ENCODE measurements at places on chromosomes 6 and 20. TPM values are rescaled to one million over a fixed set of nuclear protein-coding genes. Genes with fewer than 3 reads are reported as not detected.

GRCh38 chr20:5919626-5920544, 30.4 kb downstream of the TRMT6 start:
- no peak for DNase-seq

DNA sequence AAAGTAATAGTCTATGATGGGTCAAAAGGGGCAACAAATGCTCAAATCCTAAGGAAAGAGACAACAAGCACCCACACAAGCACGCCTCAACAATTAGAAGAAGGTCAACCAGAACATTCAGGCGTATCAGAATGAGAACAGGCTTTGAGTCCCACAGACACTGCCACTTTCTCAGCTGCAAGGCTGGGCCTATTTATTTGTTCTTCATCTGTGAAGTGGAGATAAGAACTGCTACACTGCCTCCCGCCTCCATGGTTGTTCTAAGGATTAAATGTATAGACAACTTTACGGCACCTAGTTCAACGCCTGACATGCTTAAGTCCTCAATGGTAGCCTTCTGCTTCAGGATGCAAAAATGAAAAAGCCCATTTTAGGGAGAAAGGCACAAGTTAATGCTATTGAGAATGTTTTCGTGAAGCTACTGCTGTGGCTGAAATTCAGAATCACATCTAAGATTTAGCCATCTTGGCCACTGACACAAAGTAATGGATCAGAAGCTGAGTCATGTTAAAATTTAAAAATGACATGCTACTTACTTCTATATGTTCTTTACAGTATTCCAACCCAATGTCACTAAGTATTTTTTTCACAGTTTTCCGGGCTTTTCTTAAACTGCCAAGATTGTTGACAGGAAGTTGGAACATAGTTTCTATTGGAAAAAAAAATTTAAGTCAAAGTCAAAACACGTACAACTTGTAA, 27.7 kb downstream of the ADNP start:
- no peak for DNase-seq

CST5 gene
- not detected for total RNA-seq

- DNase-seq = no peak
Measured at GRCh38 chr6:112227992-112228391, 26.4 kb downstream of the LAMA4 start.

PHACTR1 gene
- total RNA-seq = 0.40 TPM

ZSCAN16 gene
- 12.0 TPM for total RNA-seq

TMC2 gene
- total RNA-seq = not detected

DNA sequence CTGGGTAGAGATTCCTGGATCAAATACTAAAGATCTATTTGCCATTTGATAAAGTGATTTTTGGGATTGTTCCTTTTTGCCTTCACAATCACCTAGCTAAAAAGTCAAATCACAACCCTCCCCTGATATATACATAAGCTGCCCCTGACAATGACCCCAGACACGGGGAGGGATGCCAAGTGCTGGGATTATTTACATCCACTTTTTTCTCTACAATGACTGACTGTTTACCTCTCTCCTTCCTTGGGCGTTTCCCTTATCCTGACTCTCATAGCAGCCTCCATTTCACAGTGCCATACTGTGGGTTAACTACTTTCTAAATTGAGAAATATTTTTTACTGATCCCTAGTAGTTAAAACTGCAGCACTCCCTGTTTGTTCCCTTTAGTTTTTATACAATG, 150.8 kb upstream of the TMEM170B start:
- DNase-seq = no peak

CFAP206 gene
- total RNA-seq = 0.22 TPM

- DNase-seq = peak; percentile 6
Measured at GRCh38 chr20:18056174-18057100, 1.3 kb downstream of the OVOL2 start.

GRCh38 chr6:155155787-155156447, 107.9 kb upstream of the CLDN20 start:
- DNase-seq = no peak

DNA sequence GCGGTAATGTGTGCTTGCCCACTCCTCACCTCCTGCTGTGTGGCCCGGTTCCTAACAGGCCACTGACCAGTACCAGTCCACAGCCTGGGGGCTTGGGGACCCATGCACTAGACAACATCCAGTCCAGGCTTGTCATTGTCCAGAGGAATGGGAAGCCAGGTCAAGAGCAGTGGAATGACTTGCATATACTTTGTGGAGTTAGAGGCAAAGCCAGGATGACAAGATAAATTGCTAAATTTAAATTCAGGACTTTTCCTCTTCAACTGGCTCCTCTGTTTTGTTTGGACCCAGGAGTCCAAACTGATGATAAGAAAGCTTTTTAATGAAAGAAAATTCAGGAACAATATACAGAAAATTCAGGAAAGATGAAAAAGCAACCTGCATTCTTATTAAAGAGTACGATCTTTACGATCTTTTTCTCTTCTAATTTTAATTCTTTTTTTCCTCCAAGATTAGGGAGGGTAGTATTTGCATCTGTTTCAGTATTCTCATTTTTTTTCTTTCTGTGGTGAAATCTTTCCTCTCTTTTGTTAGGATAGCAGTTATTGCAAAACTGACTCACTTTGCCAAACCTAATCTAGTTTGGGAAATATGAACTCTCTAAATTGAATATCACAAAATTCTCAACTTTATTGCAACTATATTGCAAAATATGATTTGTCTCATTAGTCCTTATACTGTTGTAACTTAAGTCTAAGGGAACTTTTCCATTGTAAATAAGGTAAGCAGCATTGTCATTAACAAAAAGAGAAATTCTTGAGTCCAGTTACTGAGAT, 48.2 kb downstream of the DCBLD1 start:
- no peak for DNase-seq

DNA sequence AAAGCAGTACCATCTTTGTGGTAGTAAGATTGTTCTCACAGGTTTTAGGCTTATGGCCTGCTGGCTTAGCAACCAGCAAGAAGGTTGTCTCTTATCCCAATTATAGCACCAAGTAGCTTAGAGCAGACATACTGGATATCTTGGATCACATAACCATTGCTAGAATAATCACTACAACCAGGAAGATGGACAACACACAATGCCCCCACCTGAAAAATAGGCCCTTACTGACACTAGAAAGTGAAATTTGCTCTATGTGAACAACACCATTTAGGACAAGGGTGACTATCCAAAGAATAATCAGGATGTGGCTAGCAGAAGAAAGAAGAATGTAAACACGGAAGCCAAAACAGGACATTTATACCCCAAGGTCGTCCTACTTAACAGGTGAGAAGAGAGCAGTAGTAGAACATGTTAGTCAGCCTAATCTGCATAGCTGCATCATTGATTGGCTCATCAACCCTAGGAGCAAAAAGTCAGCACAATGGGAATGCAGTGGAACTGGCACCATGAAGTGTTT, 172.7 kb upstream of the MARCKS start:
- DNase-seq = peak; percentile 54

DNA sequence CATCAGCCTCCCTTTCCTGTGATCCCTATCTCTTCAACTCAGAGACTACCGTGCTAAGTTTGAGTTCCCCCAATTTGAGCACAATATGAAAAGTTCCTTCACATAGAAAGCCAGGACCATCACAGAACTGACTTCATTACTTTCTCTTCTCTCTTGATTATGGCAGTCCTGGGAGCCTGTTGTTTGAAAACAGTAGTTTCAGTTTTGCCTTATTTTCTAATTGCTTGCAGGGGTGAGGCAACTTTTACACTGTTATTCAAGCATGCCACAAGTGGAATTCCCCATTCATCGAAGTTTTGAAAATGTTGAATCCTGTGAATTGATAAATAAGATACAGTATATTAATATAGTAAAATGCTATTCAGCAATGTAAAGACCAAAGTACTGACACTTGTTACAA, 569.7 kb upstream of the MARCKS start:
- no peak for DNase-seq

SLC25A27 gene
- total RNA-seq = 0.22 TPM

NRSN1 gene
- not detected for total RNA-seq

Measured in lung microvascular endothelial cell (primary cell).